ENCODE measurements at places on chromosomes 13 and 19.

DNA sequence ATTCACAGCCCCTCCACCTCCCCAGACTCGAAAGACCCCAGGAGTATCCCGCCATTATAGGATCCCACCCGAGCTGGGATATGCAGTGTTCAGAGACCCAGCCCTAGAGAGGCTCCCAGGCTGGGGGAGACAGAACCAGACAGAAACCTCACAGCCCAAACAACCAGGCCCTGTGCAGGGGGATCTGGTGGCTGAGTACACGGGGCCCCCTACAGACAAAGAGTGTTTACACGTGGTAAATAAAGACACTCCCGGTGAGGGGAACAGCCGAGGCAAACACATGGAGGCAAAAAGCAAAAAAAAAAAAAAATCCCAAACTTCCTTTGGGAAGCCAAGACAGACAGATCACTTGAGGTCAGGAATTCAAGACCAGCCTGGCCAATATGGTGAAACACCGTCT lies 25.1 kb downstream of the TINCR start:
- DNase-seq: no peak

DNA sequence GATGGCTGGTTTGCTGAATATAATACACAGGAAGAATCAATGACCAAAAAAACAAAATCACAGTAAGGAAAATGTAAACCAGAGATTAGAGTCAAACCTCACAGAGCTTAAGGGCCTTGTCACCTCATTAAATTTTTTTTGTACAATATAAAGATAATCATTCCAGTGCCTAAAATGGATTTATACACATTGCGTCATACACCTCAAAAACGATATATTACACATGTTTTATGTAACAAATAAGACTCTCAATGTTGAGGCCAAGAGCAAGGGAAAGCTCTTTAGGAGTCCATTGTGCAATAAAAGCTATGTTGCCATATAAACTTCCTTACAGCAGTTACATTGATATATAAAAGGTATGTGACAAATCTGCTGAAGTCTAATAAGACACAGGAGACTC lies 856.7 kb upstream of the SLITRK1 start:
- DNase-seq: peak; percentile 15

DNA sequence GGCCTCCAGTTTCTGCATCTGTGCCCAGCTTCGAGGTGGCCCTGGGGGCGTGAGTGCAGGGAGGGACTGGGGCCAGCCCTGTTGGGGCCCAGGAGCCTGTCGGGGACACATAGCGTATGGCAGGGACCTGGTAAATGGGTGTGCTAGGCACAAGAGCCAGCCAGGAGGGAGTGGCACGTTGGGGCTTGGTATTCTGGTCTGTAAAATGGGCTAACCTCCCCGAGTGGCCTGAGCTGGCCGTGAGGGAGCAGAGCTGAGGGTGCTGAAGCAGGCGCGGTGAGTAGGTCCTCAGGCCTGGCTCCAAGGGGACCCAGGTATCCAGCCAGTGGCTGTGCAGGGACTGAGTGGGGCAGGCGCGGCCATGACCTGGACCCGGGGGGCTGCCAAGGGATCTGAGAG lies 4.3 kb downstream of the PTOV1 start:
- DNase-seq: no peak

DNA sequence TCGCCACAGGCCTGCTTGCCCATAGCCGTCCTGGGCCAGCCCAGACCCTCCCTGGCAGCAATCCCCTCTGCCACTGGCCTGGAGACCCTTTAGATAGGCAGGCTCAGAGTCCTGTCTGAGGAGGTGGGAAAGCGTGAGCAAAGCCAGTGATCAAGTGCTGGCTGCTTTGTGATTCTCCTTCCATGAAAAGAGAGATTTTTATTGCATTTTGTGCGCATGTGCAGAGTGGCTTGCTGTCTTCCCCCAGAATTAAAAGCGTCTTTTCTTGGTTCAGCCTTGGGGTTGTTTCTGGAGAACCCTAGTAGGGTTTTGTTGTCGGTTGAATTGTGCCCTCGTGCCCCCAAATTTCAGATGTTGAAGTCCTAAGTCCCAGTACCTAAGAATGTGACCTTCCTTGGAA lies 44.9 kb upstream of the DCT start:
- no peak for DNase-seq

DNA sequence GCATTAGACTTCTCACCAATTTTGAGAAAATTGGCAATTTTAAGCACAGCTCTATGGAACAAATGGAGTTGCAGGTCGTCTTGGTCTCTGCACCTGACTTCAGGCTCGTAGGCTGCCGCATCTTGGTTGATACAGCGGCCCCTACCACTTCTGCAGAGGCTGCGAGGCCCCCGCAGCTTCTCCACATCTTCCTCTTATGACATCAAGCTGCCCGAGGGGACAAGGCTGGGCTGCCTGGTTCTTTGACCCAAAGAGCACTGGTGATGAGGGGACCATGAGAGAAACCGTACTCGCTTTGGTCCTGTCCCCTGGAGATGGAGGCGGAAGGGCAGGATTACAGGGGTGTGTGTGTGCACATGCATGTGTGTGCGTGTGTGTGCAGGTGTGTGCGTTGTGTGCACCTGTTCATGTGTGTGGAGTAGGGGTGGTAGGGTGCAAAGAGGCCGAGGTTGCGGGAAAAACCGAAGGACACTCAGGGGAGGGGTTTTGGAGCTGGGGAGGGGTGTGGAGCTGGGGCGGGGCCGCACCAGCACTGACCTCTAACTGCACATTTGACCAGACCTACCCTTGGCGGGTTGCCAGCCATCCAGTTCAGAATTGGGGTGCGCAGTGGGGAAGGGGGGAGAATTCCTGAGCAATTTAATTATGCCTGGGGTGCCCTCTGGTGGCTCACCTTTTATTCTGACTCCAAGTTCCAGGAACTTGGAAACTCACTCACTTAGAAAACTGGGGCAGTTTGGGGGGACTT lies 65.1 kb upstream of the ARHGEF7 start:
- DNase-seq: peak; percentile 28

GRCh38 chr13:23617551-23618024 lies 47.4 kb downstream of the TNFRSF19 start:
- DNase-seq: peak; percentile 91

- DNase-seq: no peak
Measured at GRCh38 chr19:1794424-1795172, 17.5 kb downstream of the ATP8B3 start.

GRCh38 chr13:48400090-48400694 lies 12.7 kb downstream of the LPAR6 start:
- no peak for DNase-seq

DNA sequence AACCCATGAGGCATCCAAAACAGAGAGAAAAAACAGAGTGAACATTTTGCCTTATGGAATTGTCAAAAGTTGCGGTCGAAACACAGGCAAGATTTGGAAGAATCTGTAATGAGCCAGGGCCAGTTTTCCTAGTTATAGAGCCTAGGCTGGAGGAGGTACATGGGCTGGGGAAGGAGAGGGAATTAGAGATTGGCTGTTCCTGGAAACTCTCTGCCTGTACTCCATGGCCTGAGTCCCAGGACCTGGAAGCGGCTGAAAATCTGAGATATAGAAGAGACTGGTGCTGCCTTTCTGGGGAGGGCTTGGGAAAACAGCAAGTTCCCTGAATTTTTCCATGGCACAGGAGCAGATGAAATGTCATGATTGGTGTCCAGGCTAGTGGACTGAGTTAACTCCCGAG lies 122.8 kb upstream of the KLF12 start:
- no peak for DNase-seq

GRCh38 chr13:83377491-83377890 lies 504.8 kb downstream of the SLITRK1 start:
- DNase-seq: peak; percentile 46
